ENCODE measurements at places on chromosomes 4 and X.

DNA sequence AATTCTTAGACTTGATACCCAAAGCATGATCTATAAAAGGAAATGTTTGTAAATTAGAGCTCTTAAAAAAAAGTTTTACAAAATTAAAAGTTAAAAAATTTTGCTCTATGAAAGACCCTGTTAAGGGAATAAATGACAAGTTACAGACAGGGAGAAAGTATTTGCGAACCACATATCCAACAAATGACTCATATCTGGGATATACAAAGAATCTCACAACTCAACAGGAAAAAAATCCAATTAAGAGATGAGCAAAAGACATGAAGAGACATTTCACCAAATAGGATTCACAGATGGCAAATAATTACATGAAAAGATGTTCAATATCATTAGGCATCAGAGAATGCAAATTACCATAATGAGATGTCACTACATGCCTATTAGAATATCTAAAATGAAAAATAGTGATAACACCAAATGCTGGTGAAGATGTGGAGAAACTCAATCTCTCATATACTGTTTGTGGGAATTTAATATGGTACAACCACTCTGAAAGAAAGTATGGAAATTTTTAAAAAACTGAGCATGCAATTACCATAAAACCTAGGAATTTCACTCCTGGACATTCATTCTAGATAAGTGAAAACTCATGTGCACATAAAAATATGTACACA lies 100.8 kb upstream of the EOLA2 start:
- no peak for DNase-seq

DNA sequence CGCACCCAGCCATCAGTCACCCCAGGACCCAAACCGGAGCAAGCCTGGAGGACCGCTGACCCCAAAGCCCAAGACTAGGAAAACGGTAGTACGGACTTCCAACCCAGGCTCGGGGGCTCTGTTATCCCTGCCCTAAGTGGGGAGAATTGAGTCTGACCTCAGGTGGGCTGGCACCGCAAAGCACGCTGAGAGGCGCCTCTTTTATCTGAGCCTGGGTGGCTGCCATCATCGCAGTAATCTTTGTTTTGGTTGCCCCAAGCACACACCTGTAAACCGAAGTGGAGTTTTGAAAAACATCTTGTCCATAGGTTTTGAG lies 894 bp upstream of the SH3RF1 start:
- DNase-seq: no peak

DNA sequence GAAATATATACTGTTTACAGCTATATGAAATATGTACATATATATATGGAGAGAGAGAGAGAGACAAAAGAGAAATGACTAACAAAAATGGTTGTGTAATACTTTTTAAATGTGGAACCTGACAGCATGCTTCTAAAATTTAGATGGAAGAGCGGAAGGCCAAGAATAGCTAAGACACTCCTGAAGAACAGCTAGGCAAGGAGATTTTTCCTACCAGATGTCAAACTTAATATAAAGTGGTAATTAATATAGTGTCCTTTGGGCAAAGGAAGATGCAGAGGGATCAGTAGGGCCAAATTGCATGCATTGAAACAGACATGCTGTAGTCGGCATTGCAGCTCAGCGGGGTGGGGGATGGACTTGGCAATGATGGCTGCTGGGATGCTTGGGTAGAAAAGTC lies 45.2 kb downstream of the ADD1 start:
- DNase-seq: no peak

- no peak for DNase-seq
Measured at GRCh38 chrX:108736509-108737479, at the start of gene IRS4. TSS of gene IRS4 (minus strand) at chrX:108736563.

DNA sequence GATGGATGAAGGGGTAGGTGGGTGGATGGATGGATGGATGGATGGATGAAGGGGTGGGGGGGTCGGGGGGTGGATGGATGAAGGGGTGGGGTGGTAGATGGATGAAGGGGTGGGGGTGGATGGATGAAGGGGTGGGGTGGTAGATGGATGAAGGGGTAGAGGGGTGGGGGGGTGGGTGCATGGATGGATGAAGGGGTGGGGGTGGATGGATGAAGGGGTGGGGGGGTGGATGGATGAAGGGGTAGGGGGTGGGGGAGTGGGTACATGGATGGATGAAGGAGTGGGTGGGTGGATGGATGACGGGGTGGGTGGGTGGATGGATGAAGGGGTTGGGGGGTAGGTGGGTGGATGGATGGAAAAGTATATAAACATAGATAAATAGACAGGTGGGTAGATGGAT lies 74.2 kb downstream of the PRKX start:
- no peak for DNase-seq

- DNase-seq: no peak
Measured at GRCh38 chr4:172838111-172838510, 330.5 kb upstream of the GALNT7 start.

GRCh38 chrX:132373610-132374009 lies 115.2 kb downstream of the MBNL3 start:
- DNase-seq: no peak

GRCh38 chr4:75099321-75099720 lies 166.4 kb downstream of the PARM1 start:
- no peak for DNase-seq

- DNase-seq: no peak
Measured at GRCh38 chr4:67446811-67447210, 98.5 kb downstream of the CENPC start.

DNA sequence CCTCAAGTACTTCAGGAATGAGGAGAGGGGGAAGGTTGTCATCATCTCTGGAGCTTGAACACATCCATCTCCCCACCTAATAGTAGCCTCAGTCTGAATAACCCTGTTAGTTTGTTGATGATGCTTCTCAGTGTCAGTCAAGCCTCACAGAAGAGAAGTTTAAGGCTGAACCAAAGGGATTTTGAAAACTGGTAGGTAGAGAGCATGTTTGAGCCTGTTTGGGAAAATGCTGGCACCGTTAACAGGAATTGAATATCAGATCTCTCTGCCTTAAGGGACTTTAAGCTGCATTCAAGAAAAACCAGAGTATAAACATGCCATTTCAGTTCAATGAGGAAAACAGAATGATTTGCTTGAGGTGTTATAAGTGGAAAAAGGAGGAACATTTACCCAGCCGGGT lies 73.1 kb downstream of the MAPK10 start:
- no peak for DNase-seq

DNA sequence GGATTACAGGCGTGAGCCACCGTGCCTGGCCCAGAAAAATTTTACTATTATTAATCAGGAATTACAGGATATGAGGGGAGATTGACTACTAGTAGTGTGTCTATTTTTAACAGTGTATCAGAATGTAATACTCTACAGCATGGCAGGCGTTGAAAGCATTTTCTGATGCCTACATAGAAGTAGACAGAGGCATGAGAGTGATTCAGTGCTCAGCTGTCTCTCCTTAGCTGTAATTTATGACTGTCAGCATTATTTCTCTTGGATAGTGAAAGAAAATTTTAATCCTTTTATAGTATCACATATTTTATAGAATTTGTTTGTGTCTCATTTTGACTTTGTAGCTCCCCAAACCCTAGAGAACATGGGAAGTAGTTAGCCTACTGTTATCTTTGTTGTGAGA lies 20.7 kb downstream of the ARHGAP24 start:
- DNase-seq: no peak

DNA sequence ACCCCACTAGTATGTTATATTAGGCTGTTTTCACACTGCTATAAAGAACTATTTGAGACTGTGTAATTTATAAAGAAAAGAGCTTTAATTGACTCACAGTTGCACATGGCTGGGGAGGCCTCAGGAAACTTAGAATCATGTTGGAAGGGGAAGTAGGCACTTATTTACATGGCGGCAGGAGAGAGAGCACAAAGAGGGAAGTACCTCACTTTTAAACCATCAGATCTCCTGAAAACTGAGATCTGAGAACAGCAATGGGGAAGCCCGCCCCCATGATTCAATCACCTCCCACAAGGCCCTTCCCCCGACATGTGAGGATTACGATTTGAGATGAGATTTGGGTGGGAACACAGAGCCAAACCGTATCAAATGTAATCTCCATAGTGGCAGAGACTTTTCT lies 45.4 kb upstream of the XK start:
- no peak for DNase-seq

GRCh38 chr4:172686021-172686420 lies 482.6 kb upstream of the GALNT7 start:
- peak; percentile 51 for DNase-seq

- no peak for DNase-seq
Measured at GRCh38 chr4:86441175-86441936, 81.5 kb upstream of the MAPK10 start.

GRCh38 chr4:86893136-86893535 lies 914 bp upstream of the C4orf36 start:
- DNase-seq: no peak

- no peak for DNase-seq
Measured at GRCh38 chr4:184265546-184266351, 48.1 kb upstream of the ENPP6 start.

DNA sequence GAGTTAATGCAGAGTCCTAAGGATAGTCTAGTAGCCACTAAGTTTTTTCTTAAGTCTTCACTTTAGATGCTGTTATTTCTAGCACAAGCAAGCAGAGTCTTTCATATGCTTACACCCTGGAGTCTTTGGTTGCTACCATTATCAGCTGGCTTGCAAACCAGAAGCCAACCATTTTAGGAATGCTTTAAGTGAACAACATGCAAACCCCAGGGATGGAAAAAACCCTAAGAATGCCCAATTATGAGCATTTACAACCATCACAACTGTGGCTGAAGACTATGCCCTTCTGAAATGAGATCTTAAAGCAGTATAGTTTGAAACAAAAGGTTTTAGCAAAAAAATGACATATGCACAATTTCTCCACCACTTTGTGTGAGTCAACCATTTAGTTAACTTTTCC lies 6.6 kb downstream of the MID1IP1 start:
- no peak for DNase-seq

DNA sequence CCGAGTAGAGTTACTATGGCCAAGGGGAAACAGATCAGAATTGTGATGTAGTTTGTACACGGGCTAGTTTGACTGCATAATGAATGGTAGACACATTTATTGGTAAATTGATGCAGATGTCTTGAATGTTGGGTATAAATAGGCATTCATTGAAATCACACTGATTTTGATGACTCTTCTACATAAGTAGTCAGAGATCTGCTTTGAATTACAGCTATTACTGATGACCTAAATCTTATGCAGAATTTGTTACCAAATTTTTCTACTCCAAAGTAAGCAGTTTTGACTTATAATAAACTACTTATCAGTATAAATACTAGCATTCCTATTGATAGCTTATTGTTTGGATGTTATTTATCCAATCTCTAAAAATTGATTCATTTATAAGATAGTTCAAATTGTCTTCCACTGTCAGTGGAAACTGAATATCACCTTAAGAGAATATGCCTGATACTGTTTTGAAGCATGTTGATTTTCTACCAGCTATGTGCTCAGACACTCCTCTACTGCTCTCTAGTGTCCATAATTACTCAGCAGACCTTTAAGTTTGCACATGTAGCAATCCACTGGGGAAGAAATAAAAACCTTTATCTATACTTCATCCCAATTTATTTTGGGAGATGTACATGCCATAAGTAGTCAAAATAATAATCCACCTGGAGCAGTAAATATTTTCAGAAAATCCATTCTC lies 120.3 kb downstream of the RASL11B start:
- no peak for DNase-seq

- no peak for DNase-seq
Measured at GRCh38 chr4:24040811-24041210, 151.0 kb upstream of the PPARGC1A start.

DNA sequence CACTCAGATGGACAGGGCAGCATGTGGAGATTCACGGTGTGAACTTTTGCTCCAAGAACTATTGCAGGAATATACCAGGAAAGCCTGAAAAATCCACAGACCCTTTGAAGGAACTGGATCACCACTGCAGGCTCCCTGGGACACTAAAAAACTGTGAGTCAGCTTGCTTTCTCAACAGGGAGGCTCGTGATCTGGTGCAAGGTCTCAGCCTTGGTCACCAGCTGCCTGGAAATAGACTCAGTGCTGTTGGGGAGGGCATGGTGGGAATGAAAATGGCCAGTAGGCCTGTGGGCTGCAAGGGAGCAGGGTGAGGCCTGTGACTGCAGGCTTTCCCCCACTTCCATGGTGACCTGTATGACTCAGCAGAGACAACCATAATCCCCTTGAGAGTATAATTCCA lies 426.4 kb upstream of the RPS6KA3 start:
- no peak for DNase-seq

DNA sequence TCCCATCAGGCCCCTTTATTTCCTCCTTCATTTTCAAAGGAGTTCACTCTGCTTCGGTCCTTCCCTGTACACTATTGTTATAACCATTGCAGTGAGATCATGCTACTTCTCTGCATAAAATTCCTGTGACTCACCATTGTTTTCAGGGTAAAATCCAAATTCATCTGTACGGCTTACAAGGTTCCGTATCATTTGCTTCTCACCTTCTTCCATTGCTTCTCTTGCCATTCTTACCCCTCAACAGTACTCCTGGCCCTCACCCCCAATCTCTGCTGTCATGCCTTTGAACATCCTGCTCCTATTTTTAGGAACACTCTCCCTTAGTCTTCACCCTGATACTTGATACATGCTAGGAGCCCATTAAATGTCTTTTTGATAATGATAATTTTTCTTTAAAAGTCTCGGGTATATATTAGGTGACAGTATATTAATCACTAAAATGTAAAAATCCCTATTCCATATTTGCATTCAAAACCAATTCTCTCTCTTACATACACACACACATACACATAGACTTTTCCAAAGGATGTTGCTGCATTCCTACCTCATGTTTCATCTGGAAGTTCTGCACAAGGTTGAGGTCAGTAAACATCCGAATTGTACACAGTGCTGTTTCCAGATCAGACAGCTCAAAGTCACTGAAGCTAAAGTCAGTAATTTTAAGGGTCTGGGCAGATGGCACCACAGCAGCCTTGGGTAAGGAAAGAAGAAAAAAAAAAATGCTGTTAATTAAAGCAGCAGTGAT lies 103.4 kb downstream of the PDE5A start:
- no peak for DNase-seq

GRCh38 chr4:141815646-141816045 lies 179.3 kb downstream of the IL15 start:
- DNase-seq: peak; percentile 40

GRCh38 chr4:94000559-94000958 lies 172.0 kb downstream of the ATOH1 start:
- DNase-seq: no peak

- no peak for DNase-seq
Measured at GRCh38 chrX:141791856-141792255, 46.3 kb upstream of the MAGEC3 start.

GRCh38 chr4:26322346-26322745 lies 1.5 kb downstream of the RBPJ start:
- DNase-seq: no peak

GRCh38 chrX:68937581-68937980 lies 108.8 kb downstream of the EFNB1 start:
- no peak for DNase-seq

GRCh38 chr4:38202242-38202641 lies 242.0 kb downstream of the PTTG2 start:
- DNase-seq: no peak

All from WERI-Rb-1 (cell line).